ENCODE measurements at places on chromosomes 12 and 14.

- no peak for DNase-seq
These were observed 52.1 kb downstream of the STON2 start for GRCh38 chr14:81348061-81348460.

GRCh38 chr14:102760496-102761193 lies 16.6 kb upstream of the TRAF3 start:
- no peak for DNase-seq

- DNase-seq: no peak
These were observed 316.3 kb downstream of the NUAK1 start for GRCh38 chr12:105822131-105823105.

- DNase-seq: no peak
These were observed 17.1 kb downstream of the LRFN5 start for GRCh38 chr14:41623736-41624135.

GRCh38 chr12:69688471-69689427 lies 10.4 kb downstream of the BEST3 start:
- DNase-seq: peak; percentile 12

DNA sequence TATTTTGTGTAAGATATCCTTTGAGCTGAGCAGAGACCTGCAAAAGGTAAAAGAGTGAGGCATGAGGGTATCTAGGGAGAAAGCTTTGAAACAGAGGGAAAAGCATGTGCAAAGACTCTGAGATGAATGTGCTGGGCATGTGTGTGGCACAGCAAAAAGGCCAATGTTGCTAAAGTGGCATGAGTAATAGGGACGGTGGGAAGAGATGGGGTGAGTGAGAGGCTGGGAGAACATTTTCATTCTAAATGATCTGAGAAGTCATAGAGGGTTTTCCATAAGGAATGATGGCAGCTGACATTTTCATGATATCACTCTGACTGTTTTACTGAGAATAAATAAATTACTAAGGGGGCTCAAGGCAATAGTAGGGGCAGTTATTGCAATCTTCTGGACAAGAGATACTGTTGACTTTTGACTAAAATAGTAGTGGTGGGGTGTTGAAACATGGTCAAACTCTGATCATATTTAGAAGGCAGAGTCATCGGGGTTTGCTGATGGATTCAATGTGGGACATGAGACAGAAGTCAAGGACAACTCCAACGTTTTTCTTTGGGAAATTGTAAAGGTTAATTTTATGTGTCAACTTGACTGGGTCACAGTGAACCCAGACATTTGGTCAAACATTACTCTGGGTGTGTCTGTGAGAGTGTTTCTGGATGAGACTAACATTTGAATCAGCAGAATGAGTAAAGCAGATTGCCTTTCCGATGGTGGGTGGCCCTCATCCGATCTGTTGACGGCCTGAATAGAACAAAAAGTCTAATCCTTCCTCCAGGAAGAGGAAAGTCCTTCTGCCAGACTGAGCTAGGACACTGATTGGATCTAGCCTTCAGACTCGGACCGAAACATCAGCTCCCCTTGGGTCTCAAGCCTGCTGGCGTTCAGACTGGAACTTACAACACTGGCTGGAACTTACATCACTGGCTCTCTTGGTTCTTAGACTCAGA lies 193.9 kb upstream of the PLXNC1 start:
- no peak for DNase-seq

GRCh38 chr12:62843716-62844115 lies 91.2 kb downstream of the PPM1H start:
- no peak for DNase-seq

DNA sequence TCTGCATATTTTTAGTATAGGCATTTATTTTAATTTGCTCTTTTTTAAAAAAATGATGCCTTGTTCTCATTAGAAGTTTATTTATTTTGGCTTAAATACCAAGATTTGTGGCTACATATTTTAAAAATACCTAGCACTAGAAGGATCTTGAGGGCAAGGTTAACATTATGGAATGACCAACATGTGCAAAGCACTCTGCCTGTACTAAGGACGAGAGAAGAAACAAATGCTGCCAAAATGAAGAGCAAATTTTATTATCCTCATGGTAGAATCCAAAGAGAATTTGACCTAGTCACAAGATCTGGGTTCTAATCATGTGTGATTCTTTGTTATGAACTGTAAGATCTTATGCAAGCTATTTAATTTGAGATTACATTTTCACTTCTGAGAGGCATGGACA lies 2.8 kb downstream of the CAND1 start:
- DNase-seq: no peak

DNA sequence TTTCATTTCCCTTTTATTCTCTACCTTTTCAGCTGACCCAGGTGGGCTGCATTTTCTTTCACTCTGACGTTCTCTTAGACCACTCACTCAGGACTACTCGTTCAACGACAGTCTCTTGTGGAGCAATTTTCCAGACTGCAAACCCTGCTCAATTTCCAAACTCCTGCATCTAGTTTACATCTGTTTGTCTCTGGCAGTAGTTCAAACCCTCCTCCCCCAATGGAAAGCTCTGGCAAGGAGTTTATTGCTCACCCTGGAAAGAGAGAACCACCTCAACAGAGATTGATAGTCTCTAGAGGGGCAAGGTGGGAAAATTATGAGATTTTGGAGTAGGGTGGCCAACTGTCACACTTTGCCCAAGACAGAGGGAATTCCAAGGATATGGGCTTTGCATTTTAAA lies 130.2 kb downstream of the TSHR start:
- DNase-seq: no peak

- DNase-seq: no peak
These were observed 21.1 kb downstream of the PPP1CC start for GRCh38 chr12:110721570-110721969.

- no peak for DNase-seq
These were observed 103.1 kb downstream of the UNC79 start for GRCh38 chr14:93533842-93534241.

DNA sequence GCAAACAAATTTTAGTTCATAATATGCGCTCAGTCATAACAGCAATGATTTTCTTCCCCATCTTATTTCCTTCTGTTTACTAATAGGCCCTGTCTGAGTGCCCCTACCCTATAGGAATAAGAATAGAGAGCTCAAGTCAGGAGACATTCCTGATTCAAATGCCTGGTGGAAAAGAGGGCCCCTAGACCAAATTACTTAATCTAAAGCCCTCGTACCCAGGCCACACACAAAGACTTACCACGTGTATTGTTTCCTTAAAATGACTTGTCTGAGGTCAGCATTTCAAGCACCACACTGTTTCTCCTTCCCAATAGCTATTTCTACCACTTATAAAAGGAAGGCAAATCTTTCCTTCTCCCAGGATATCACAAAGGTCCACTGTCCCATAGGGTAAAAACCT lies 314.9 kb upstream of the TMTC1 start:
- no peak for DNase-seq

- peak; percentile 38 for DNase-seq
These were observed 21.6 kb downstream of the MRPS35 start for GRCh38 chr12:27732281-27732680.

- DNase-seq: no peak
These were observed 70.9 kb downstream of the PIK3C2G start for GRCh38 chr12:18332173-18332572.

- DNase-seq: no peak
These were observed 12.9 kb upstream of the GALNT8 start for GRCh38 chr12:4707306-4707705.

DNA sequence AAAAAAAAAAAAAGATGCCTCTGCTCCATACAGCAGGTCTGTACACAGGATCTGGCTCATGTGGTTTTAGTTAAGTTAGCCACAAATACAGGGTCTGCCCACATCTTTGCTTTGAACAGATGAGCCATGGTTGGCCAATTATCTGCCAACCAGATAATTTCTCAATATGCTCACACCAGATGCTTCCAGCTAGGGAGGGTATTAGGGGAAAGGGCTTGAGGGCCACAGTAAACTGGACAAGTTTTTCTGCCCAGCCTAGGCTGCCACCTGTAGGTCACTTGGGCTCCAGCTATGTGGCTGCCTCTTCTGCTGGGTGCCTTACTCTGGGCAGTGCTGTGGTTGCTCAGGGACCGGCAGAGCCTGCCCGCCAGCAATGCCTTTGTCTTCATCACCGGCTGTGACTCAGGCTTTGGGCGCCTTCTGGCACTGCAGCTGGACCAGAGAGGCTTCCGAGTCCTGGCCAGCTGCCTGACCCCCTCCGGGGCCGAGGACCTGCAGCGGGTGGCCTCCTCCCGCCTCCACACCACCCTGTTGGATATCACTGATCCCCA lies 776 bp downstream of the RDH5 start:
- DNase-seq: peak; percentile 80

GRCh38 chr14:85531587-85532373 lies 1.8 kb downstream of the FLRT2 start:
- DNase-seq: peak; percentile 29

DNA sequence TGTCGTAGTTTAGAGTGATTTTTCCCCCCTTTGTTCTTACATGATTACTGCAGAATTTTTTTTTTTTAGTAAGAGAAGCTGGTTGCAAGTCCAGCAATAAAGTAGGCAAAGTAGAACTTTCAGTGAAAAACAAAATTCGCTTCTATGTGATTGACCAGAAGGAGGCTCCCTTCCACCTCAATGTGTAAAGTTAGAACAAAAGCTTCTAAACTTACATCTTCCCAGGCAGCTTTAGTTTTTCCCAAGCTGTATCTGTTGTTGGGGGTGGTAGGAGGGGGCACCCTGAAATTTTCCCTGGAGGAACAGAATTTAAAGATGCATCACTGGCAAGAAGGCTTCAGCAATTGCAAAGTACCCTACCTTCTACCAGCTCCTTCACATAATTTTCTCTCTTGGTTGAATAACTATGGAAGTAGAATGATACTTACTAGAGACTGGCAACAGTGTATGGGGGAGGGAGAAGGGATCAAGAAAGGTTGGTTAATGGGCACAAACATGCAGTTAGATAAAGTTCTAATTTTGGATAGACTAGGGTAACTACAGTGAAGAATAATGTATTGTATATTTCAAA lies 87.3 kb upstream of the E2F7 start:
- no peak for DNase-seq

- DNase-seq: no peak
These were observed 396.1 kb downstream of the TMTC2 start for GRCh38 chr12:83082690-83083276.

DNA sequence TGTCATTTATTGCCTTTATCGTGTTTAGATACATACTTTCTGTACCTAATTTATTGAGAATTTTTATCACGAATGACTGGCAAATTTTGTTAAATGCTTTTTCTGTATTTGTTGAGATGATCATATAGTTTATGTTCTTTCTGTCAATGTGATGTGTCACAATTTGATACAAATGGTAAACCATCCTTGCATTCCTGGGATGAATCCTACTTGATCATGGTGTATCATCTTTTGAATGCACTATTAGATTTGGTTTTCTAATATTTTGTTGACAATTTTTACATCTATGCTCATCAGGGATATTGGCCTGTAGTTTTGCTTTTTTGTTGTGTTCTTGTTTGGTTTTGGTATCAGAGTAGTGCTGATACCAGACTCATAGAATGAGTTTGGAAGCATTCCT lies 185.1 kb downstream of the NUBPL start:
- DNase-seq: no peak

GRCh38 chr12:127550271-127550670 lies 716.7 kb upstream of the TMEM132C start:
- DNase-seq: no peak

- no peak for DNase-seq
These were observed 28.2 kb downstream of the MAPKAPK5 start for GRCh38 chr12:111870216-111870615.

DNA sequence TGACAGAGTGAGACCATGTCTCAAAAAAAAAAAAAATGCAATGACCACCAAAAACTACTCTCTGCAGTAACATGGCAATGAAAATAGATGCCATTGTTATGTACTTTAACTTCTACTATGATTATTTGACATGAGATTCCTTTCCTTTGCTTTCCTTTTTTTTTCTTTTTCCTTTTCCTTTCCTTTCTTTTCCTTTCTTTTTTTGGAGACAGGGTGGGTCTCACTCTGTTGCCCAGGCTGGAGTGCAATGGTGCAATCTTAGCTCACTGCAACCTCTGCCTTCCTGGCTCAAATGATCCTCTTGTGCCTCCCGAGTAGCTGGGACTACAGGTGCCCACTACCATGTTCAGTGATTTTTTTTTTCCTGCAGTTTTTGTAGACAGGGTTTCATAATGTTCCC lies 24.9 kb upstream of the ETFBKMT start:
- no peak for DNase-seq

- DNase-seq: no peak
These were observed 177.5 kb downstream of the AEBP2 start for GRCh38 chr12:19616781-19617180.

- no peak for DNase-seq
These were observed 48.5 kb downstream of the IFNG-AS1 start for GRCh38 chr12:68037616-68038255.

DNA sequence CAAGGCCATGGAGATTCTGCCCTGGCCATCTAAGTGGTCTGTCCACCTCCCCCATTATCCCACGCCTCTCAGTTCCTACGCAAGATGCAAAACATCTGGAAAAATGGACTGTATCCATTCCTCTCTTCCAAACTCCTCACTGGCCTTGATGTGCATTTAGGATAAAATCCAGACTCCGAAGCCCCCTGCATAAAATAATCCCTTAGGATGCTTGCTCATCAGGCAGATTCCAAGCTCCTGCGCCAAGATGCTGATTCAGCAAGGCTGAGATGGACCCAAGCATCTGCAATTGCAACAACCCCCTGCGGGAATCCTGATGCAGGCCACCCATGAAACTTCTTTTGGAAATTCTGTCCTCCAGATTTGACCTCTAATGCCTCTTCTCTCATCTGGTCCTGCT lies 81.6 kb downstream of the SPRING1 start:
- DNase-seq: no peak

DNA sequence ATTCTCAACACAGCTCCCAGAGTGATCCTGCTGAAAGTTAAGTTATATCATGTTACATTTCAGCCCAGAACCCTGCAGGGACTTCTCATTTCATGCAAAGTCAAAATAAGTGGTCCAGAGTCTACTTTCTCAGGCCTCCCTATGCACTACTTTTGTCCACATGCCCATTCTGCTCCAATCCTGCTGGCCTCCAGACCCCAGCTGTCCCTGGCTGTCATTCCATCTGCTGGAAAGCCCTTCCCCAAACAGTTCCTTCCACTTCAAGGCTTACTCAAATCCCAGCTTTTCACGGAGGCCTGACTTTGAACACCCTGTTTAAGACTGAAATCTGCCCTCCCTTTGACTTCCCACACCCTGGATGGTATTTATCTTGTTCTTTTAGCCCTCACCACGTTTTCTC lies 109.8 kb upstream of the DNM1L start:
- no peak for DNase-seq

DNA sequence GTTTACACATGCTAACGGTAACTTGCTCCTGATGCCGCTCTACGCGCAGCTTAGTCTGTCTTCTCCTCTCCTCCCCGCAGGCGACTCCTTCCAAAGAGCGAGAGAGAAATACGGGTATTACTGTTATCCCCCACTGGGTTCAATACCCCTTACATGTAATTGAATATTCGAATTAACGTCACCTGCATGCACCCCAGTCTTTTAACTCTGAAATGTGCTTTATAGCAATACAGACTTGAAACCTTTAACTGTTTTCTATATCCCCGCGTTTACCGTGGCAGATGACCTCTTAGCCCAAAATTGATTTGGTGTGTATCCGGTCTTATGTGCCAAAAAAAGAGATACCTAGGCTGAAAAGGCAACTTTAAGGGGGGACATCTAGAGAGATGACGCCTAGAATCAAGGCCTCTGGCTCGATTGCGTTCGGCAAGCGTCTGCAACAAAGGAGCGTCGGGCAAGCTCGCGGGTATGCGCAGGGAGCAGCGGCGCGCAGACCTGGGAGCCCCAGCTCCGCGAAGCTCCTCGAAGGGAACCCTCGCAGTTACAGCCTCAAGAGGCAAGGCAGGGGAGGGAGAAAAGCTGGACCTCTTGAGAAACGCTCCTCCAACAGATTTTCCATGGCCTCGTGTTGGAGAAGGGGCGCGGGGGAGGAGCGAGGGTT lies 6.8 kb upstream of the FOXG1 start:
- no peak for DNase-seq

GRCh38 chr12:102487226-102487625 lies 6.9 kb upstream of the IGF1 start:
- no peak for DNase-seq

Data from left colon (tissue), 2 donors.